Midbrain (tissue), 1 donor: ENCODE measurements at places on chromosomes 1 and 21.

DNA sequence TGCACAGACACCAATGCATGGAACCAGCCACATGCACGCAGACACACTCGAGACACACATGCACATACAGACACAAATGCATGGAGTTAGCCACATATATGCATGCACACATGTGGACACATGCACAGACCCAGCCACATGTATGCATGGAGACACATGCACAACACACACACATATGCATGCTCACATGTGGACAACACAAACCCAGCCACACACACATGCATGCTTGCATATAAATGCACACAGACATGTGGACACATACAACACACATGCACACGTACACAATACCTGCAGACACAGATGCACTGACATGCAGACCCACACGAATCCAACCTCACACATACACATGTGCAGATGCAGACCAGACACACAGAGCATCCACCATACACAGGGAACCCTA lies 31.1 kb downstream of the WNT9A start:
- no peak for DNase-seq

DNA sequence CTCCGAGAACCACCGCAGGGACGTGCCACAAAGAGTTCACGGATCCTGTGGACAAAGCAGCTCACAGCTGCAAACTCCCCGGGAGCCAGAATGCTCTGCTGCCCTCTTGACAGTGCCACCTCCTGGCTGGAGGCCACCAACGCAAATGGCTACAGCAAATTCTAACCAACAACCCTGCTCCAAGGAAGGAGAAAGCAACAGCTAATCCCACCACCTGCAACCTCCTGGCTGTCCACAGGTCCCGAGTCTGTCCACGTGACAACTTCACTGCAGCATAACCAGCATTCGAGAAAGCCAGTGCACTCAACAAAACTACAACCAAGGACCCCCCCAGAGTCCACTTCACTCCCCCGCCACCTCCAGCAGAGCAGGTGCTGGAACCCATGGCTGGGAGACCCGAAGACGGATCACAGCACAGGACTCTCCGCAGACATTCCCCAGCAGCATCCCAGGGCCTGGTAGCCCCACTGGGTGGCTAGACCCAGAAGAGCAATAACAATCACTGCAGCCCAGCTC lies 17.3 kb downstream of the POFUT2 start:
- no peak for DNase-seq

DNA sequence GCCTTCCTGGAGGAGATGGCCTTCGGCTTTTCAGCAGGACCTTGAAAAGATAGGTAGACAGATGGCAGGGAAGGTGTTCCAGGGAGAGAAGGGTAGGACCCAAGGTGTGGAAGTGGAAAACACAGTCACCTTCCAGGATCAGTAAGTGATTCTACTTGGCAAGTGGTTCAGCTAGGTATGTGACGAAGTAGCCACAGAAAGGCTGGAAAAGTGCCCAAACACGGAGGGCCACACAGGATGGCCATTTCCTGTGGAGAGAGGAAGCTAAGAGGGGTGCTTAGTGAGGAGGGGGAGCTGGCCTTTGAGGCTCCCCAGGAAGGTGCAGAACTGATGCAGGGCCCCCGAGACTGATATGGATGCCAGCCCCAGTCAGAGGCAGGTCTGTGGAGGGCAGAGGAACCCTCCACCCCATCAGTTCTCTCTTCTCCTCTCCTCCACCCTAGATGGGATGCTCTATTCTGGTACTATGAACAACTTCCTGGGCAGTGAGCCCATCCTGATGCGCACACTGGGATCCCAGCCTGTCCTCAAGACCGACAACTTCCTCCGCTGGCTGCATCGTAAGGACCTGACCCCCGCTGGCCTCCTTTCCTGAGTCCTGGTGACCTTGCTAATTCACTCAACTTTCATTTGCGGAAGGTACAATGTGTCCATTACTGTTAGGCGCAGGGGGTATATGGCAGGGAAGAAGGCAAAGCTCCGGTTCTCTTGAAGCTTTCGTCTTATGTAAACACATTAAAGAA lies 6.8 kb downstream of the SEMA4A start:
- no peak for DNase-seq

DNA sequence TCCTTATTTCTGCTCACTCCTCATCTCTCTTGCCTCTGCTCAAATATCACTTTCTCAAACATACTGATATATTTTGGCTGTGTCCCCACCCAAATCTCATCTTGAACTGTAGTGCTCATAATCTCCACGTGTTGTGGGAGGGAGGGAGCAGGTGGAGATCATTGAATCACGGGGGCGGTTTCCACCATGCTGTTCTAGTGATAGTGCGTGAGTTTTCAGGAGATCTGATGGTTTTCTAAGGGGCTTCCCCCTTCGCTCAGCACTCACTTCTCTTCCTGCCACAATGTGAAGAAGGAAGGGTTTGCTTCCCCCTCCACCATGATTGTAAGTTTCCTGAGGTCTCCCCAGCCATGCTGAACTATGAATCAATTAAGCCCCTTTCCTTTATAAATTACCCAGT lies 26.6 kb downstream of the ZBTB8OS start:
- DNase-seq, result no peak
